ENCODE measurements at places on chromosomes 3 and 15.
A peak's percentile ranks its signal among the peaks of the same experiment; 100 is the strongest.

- DNase-seq, result no peak
Measured at GRCh38 chr3:107392549-107393165, 15.4 kb downstream of the CCDC54 start.

- DNase-seq, result no peak
Measured at GRCh38 chr3:61912158-61912557, 350.8 kb downstream of the PTPRG start.

- DNase-seq, result no peak
Measured at GRCh38 chr3:99714146-99714545, 75.8 kb downstream of the COL8A1 start.

DNA sequence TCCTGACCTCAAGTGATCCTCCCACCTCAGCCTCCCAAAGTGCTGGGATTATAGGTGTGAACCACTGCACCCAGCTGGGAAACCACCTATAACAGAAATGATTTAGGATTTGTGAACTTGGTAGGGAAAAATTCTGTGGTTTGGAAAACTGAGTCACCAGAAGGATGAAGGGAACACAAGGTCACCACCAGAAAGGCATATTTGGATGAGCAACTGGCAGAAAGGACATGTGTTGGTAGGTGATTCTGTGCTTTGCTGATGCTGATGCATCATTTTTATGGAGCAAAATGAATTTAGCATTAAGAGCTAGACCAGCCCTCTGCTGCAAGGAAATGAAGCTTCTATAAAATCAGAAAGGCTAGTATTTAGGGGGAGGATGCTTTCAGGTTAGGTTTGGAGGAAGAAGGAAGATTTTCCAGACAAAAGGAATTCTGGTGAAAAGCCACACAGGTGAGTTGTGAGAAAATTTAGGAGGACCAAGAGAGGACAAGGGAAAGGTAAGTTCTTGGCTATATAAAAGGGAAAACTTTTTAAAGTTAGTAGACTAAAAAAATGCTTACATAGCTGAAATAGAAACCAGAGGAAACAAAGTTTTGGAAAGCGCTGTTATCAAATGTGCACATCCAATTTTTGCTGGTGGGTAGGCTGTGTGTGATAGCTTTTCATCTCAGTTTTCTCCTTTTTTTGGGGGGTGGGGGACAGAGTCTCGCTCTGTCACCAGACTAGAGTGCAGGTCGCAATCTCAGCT lies 3.6 kb downstream of the PXK start:
- no peak for DNase-seq

- no peak for DNase-seq
Measured at GRCh38 chr3:64616953-64617352, 70.8 kb downstream of the ADAMTS9 start.

DNA sequence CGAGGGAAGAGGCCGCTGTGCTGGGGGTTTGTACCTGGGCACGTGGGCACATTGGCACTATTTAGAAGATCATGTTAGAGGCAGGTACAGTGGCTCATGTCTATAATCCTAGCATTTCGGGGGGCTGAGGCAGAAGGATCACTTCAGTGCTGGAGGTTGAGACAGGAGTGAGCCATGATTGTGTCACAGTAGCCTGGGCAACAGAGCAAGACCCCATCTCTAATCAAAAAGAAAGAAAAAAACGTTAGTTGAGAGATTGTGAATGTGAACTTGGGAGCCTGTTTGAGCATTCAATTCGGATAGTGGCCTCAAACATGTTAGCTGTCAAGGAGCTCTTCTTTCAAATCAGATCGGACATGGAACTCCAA lies 36.6 kb downstream of the IDH2 start:
- DNase-seq, result no peak

DNA sequence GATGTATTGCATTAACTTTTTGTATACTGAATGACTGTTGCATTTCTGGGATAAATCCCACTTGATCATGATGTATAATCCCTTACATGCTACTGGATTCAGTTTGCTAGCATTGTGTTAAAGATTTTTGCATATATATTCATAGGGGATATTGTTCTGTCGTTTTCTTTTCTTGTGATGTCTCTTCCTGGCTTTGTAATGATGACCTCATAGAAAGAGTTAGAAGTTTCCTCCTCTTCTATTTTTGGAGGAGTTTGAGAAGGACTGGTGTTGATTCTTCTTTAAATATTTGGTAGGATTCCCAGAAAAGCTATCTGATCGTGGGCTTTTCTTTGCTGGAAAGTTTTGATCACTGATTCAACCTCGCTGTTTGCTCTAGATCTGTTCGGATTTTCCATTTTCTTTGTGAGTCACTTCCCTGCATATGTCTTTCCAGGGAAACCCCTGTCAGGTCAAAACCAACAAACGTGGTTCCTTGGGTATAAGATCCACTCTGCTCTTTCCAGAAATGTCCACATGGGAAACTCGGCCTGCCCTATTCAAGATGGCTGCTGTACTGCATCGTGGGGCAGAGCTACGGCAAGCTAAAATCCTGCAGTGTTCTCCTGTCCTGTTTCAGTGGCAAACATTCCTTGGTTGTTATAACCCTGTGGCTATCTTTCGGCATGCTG lies 120.4 kb downstream of the GABRG3 start:
- no peak for DNase-seq

DNA sequence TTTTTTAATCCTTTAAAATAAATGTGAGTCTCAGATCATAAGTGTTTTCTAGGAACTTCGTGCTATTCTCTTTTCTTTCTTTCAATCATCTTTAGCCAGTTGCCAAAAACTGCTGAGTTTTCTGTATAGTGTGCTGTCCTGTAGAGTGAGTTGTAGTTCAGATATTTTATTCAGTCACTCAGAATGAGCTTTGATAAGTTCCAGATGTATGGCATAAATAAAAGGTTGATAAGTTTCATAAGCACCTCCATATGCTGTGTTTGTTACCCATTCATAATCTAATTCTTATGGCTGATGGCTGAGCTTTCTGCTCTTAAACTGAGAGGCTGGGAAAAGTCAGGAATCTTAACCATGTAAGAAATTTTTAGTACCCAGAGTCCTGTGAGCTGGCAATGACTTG lies 59.3 kb upstream of the COL6A6 start:
- DNase-seq, result no peak

DNA sequence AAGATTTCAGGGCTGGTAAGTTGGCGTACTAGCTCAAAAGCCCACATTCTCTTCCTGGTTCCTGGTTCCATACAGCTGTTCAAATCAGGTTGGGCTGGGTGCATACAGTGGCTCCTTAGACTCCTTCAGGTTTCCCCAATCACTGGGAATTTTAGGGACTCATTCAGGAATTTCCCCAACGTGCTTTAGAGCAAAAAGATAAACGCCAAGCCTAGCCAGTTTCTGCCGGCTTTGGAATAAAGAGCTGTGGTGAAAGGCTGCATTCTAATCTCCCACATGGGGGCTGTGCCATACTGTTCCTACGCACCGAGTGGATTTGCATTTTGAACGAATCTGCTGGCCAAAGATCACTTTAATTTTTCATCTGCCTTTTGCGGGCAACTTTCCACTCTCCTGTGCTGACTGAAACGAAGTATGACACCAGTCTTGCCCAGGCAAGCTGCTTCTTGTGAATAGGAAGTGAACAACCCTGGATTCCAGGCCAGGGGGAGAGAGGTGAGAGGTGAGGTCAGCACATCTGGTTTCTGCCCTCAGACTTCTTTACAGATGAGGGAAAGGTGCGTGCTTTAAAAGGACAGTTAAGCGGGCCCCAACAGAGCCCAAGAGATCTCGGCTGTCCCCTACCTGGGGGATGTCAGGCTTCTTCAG lies 184.2 kb upstream of the PDZRN3 start:
- DNase-seq, result no peak

DNA sequence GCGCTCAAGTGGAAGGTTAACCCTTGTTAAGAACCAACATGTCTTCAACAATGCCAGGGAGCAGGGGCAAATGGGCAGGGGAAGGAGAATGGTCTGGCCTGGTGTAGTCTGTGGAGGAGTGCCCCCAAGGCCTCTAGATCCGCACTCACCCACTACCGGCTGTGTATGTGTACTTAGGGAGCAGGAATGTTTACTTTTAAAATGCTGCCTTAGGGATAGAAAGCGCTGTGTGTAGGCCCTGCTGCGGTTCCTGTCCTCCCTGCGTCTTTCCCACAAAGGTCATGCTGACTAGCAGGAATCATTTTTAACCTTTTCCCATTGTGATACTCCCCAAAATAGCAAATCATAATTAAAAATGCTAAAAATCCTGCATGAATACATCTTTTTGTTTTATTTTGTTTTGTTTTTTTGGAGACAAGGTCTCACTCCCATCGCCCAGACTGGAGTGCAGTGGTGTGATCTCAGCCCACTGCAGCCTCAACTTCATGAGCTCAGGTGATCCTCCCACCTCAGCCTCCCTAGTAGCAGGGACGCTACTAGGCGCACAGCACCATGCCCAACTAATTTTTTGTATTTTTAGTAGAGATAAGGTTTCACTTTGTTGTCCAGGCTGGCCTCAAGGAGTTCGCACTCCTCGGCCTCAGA lies 35.9 kb upstream of the CEMIP start:
- DNase-seq, result no peak

DNA sequence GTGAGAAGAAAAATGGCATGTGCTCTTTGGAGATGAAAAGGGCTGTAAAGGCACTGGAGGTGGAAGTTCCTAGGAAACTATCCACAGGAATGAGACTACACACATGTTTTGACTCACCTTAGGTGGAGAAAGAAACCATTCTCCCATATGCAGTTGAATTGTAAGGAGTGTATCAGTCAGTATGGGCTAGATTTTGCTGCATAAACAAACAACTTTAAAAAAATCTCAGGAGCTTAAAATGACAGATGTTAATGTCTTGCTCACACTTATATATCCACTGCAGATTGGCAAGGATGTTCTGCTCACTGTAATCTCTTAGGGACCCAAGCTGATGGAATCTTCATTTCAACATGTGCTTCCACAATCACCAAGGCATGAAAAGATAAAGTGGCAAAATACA lies 25.6 kb downstream of the RPL22L1 start:
- DNase-seq, result no peak

DNA sequence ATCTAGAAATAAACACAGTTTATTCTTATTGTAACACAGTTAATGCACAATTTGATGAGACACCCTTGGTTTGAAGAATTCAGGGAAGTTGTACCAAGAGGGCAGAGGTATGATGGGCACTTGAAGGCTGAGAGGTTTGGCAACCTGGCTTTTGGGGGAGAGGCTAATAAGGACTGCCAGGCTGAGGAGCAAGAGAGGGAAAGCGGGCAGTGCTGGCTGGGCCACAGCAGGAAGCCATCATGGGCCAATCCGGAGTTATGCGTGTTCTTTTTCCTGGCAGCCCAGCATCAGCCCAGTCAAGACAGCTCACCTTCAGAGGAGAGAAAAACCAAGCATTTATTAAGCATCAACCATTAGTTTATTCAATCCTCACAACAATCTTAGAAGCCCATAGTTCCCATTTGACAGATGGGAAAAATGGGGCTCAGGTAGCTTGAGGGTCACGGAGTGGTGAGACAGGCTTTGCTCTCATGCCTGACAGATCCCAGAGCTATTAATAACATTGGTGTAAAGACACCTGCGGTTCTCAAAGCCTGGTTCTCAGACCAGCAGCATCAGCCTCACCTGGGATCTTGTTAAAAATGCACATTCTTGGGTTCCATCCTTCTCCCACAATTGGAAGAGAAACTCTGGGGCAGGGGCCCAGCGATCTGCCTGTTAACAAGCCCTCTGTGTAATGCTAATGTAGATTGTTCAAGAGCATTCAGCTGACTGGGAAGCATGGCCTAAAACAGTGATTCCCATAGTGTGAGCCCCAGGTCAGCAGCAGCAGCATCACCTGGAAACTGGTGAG lies 183.7 kb downstream of the NTRK3 start:
- DNase-seq, result no peak

DNA sequence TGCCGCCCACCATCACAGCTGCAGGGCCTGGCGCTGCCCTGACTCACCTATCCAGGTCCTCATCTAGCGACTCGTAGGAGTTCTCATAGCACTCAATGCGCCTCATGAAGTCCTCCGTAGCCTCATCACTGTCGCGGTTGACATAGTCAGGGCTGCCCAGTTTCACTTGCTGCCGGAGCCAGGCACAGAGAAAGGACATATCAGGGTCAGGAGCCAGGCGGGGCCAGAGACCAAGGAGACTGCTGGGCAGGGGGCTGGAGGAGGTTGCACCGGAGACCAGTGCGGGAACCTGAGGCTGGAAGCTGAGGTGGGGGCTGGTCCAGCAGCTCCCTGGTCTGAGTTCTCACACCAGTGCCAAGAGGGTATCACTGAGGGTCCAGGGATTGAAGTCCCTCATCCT lies 18.2 kb downstream of the PFKFB4 start:
- DNase-seq, result no peak

- DNase-seq, result no peak
Measured at GRCh38 chr15:66982250-66982649, 83.2 kb upstream of the SMAD3 start.

DNA sequence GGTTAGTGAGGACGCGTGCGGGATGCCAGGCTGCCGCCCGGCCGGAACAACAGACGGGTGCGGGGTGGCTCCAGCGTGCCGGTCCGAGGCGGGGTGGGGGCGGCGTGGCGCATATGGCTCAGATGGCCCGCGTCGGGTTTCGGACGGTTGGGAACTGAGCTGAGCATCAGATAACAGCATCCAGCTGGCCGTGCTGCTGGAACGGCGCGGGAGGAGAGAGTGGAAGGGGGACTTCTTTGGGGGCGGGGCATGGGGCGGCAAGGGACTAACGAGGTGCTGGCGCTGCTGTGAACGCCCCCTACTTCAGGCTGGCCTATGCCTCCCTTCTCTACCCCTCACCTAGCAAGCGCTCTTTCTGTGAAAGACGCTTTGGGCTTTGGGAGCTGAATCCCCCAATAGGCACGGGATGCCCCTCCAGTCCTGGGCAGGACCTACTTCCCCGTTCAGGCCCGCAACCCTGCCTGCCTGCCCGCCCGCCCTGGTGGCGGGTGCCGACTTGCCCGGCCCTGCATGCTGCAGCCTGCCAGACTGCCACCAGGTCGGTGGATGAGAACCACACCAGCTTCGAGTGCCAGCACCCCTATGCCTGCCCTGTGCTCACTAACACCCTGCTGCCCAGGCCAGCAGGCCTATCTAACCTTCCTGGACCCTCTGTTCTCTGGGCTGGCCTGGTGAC lies 542 bp downstream of the INKA1 start:
- peak; percentile 44 for DNase-seq

- no peak for DNase-seq
Measured at GRCh38 chr3:72494626-72495025, 353.6 kb downstream of the SHQ1 start.

DNA sequence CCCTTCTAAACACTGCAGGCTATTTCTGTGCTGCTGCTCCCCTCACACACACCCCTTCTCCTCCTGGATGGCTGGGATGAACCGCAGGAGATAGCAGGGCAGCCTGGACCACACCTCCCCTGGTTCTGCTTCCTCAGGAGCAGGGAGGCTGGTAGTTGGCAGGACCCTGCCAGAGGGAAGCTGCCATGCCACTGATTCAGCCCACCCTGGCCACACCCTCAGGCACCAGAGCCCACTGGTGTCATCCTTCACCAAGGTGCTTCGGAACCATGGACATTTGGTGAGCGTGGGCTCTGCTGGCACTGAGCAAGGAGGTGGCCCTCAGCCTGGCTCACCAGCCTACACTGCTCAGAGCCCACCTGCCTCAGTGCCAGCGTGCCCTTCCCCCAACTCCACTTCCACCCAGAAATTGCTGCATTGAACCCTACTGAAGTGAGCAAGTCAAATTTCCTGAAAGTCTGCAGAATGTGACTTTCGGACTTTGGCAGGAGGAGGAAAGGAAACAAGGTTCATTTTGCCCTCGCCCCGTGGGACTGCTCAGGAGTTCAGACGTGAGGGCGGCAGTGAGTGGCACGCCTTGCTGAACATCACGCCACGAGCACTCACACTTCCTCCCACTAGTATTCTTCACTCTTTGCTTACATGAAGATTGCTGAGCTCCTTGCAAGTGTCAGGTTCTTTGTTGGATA lies 26.3 kb downstream of the BMF start:
- DNase-seq, result no peak
